Stimulated activated CD8-positive, alpha-beta memory T cell treated with anti-CD3 and anti-CD28 coated beads, Interleukin-15, amount 100 ng/mL, for 4 hours (primary cell): ENCODE measurements at places on chromosomes 11 and 22.

DNA sequence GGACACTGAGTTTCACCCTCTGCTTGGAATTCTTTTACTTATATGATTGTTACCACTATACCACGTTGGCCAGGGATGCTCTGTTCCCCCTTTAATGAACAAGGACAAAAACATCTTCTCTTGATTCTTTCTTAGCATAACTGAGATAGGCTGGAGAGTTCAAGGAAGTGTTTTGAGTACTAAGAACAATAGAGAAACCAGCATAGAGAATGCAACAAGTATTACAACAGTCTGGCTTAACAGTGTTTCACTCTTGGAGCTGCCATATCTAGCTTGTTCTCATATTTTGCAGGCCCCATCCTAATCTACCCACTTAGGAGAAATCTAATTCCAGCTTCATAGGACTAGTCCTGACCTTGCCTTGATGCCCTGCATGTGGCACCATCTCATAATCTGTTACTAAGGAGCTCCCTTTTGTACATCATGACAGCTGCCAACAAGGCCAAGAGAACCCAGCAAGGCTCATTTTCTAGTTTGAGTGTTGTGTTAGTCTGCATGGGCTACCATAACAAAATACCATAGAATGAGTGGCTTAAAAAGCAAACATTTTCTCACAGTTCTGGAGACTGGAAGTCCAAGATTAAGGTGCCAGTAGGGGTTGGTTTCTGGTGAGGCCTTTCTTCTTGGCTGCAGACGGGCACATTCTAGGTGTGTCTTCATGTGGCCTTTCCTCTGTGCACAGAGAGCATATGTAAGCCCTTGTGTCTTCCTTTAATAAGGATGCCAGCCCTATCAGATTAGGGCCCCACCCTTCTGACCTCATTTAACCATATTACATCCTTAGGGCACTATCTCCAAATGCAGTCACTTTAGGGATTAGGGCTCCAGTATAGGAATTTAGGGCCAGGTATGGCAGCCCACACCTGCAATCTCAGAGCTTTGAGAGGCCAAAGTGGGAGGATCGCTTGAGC is 37.8 kb downstream of the PACS1 start:
- DNase-seq, result no peak

- DNase-seq, result no peak
Observed at GRCh38 chr11:94112206-94112953, 16.3 kb upstream of the PANX1 start.

GRCh38 chr11:28049338-28050216 is 58.4 kb downstream of the KIF18A start:
- no peak for DNase-seq

DNA sequence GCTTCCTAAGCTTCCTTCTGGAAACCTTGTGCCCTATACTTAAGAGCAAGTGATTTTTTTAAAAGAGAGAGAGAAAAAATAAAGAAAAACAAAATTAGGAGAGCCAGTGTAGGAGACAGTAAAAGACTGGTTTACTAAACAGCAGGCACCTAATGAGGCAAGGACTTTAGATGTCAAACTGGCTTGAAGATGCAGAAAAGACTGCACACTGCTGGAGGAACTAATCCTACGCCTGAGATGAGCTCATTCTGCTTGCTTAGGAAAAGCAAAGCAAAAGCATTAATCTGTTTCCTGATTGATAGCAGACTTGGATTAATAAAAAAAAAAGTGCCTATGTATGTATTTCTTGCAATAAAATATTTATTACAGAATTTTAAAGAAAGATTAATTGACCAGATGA is 113.6 kb upstream of the SEZ6L start:
- DNase-seq, result no peak

DNA sequence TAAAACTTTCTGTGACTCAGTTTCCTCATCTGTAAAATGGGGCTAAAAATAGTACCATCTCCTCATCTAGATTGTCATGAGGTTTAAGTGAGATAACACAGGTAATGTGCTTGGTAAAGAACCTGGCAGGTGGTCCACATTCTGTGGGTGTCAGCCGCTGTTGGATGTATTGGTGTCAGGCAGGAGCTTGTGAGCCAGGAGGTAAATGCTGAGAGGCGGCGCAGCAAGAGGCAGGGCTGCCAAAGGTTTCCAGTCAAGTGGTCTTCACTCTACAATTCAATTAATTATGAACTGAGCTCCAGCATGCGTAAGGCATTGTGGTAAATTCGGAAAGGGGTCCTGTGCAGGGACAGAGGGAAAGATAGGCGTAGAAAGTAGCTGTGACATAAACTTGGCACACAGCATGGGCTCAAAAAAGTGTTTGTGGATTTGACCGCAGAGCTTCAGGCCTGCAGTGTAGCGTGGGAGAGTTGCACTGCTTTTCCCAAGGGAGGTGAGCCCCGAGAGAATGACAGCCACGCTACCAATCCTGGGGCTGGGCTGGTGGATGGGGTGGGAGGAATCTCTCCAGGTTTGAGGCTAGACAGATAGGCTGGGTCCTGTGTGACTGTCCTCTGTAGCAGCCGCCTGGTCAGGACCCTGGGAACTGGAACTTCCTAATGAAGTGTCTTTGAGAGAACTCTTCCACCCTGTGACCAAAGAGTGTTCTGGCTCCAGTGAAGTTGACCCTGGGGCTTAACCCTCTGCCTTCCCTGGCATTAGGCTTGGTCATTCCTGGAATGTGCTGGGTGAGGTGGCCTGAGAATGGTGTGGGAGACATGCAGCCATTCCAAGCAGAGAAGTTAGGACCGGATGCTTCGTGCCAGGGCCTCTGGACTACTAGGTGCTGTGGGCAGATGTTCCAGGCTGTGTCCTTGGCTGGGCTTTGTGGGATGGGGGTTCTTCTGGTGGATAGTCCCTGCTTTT is 122.4 kb downstream of the FEZ1 start:
- no peak for DNase-seq

- no peak for DNase-seq
Observed at GRCh38 chr22:29306835-29307595, 565 bp downstream of the GAS2L1 start.

GRCh38 chr11:64620381-64620971 is 29.5 kb downstream of the SLC22A12 start:
- no peak for DNase-seq
